ENCODE measurements at places on chromosomes 1 and 21.

- DNase-seq = no peak
Observed at GRCh38 chr21:29163341-29164115, 33.1 kb downstream of the MAP3K7CL start.

DNA sequence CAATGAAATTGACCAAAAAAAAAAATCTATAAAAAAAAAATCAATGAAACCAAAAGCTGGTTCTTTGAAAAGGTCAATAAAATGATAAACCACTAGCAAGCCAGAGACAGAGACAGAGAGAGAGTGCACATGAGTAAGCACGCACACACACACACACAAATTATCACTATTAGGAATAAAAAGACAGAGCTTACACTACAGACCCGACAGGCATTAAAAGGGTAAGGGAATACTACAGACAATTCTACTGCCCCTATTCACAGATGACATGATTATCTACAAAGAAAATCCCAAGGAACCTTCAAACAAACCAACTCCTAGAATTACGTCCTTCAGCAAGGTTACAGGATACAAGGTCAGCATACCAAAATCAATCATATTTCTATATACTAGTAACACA, 38.6 kb downstream of the TARBP1 start:
- no peak for DNase-seq

- no peak for DNase-seq
Observed at GRCh38 chr1:159851407-159851806, 11.1 kb downstream of the VSIG8 start.

DNA sequence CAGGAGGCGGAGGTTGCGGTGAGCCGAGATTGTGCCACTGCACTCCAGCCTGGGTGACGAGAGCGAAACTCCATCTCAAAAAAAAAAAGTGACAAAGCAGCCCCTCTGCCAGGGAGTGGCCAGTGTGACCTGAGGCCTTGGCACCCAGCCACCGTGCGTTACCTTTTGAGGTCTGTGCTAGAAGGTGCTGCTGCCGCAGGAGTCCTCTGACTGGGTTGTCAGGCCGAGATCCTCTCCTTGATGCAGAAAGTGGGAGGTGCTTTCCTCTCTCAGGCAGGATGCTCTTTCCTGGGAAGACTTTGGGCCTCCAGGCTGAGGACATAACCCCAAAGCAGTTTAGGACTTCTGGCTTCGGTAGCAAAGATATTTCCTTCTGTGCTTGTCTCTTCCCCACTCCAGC, 280.5 kb upstream of the VAMP3 start:
- no peak for DNase-seq

- peak; percentile 64 for DNase-seq
Observed at GRCh38 chr1:2049718-2050431, at the start of gene PRKCZ. PRKCZ (plus strand) TSS chr1:2050411; CDS start chr1:2050631, 220 bp downstream.

DNA sequence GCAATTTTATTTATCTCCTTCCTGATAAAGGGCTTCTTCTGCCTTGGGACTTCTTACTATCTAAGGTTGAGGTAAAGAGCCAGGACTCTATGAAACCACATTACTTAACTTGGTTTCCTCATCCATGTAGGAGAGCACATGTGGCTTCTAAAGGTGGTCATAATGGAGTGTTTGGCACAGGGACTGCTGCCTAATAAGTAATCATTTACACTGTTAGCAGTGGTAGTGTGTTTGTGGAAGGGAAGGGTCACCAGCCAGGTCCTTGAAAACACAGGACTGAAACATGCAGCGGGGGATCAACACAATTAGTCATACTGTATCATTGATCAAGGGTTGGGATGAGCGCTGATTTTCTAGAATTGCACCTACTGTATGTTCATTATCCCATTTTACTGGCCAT, 59.6 kb downstream of the UCK2 start:
- no peak for DNase-seq

DNA sequence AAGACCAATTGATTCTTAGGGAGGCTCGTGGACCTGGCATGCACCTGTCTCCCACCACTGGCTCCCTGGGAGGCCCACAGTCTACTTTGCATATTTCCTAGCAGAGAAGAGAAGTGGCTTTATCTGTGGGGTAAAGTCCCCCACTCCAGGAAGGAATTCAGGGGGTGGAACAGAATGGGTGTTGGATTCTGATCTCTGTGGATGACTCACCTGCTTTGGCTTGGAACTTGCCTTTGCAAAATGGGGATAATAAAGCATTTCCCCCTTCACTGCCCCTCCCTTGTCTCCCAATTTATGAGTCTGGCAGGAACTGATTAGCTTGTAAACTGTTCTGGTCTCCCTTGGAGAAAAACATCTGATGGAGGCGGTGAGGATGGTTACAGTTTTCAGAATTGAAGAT, 21.2 kb upstream of the OTUD3 start:
- DNase-seq = no peak

GRCh38 chr1:77018761-77019160, 151.5 kb downstream of the ST6GALNAC5 start:
- no peak for DNase-seq

DNA sequence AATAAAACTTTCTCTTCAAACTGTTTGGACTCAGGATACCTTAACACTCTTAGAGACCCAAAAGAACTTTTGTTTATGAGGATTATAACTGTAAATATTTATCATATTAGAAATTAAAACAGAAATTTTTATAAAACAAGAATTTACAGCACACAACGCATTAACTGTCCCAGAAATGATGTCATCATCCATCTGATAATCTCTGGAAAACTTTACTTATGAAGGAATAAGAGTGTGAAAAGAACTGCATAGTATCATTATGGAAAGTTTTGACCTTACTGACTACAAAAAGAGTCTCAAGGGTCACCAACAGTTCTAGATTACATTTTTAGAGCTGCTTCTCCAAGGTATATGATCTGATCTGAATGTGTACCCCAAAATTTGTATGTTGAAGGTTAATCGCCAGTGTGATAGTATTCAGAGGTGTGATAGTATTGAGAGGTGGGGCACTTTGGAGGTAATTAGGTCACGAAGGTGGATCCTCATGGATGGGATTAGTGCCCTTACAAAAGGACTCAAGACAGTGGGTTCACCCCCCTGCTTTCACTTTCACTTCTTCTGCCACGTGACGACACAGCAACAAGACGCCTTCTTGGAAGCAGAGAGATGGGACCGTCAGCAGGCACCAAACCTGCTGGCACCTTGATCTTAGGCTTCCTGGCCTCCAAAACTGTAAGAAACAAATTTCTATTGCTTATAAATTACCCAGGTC, 95.7 kb upstream of the NR5A2 start:
- DNase-seq = no peak

- DNase-seq = no peak
Observed at GRCh38 chr1:26364956-26365355, 7.6 kb downstream of the ZNF683 start.

All from GM12892 (cell line).